ENCODE measurements at places on chromosomes 12 and 14. TPM values are rescaled to one million over a fixed set of nuclear protein-coding genes. Genes with fewer than 3 reads are reported as not detected.

GRCh38 chr14:89366864-89367778 lies 49.9 kb downstream of the FOXN3 start:
- no peak for DNase-seq

DNA sequence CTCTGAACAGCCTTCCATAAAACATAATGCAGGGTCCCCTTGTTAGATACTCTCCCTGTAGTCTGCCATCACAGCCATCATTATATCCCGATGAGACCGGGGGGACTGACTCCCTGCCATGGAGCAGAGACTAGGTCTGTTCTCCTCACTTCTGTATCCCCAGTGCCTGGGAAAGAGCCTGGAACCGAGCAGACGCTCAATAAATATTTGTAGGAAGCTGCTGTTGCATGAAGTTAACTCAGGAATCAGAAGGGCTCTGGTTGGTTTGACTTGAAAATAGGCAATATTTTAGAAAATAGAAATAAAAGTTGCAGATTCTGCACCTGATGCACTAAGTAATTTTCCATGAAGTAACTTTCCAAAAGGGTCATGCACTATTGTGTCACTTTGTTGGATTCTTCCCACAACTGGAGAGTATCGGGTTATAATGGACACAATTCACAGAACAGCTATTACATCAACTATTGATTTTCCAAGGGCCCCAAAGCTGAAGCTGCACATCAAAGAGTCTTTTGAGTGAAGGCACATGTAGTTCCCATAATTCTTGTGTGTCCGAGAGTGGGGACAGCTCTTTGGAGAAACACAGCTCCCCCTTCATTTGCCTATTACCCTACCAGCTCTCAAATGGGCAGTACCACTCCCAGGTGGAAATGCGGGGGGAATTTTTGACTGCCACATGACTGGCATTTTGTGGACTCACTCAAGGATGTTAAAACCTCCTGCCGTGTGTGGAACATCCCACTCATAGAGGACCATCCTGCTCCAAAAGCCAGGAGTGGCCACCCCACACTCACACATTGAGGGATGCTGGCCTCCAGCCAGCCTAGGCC lies 18.8 kb downstream of the CLMN start:
- DNase-seq, result no peak

DNA sequence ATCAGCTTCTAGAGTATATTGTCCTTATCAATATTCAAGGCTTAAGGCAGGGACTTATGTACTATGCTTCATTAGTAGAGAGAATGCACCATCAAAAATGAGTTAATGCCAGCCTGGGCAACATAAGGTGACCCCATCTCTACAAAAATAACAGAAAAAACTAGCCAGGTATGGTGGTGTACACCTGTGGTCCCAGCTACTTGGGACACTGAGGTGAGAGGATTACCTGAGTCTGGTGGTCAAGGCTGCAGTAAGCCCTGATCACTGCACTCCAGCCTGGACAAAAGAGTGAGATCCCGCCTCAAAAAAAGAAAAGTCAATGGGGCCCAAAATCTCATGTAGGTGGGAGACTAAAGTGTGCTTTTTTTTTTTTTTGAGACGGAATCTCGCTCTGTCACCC lies 8.8 kb downstream of the PPP4R3A start:
- no peak for DNase-seq

DNA sequence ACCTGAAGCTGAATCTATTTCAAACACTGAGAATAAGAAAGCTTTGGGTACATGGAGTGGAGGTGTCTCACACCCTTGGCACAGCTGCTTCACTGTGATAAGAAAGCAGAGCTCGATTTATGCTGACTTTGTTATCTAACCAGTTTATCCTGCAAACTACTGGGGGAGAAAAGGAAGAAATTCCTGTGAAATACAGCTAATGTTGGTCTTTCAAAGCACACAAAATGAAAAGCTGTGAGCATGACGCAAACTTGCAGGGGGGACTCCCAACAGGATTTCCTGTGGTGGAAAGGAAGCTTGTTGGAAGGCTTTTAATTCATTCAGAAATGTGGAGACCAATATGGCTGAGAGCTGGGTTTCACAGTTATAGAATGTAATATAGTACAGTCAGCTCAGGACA lies 53.4 kb downstream of the SRGAP1 start:
- DNase-seq, result no peak

DNA sequence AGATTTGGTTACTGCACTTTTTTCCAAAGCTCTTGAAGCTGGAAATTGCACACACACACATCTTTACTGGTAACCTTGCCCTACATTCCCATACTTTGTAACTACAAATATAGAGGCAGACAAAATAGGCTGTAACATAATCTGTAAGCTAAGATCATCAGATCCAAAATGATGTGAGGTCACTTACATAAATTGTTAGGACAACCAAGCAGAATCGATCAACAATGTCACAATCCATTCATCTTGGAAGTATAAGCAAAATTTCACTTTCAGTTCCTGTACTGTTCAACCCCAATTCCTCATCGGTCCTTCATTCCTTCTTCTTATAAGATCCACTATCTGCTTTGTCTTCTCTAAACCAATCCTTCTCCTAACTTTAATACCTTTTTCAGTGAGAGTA lies 72.6 kb downstream of the EPS8 start:
- no peak for DNase-seq

DNA sequence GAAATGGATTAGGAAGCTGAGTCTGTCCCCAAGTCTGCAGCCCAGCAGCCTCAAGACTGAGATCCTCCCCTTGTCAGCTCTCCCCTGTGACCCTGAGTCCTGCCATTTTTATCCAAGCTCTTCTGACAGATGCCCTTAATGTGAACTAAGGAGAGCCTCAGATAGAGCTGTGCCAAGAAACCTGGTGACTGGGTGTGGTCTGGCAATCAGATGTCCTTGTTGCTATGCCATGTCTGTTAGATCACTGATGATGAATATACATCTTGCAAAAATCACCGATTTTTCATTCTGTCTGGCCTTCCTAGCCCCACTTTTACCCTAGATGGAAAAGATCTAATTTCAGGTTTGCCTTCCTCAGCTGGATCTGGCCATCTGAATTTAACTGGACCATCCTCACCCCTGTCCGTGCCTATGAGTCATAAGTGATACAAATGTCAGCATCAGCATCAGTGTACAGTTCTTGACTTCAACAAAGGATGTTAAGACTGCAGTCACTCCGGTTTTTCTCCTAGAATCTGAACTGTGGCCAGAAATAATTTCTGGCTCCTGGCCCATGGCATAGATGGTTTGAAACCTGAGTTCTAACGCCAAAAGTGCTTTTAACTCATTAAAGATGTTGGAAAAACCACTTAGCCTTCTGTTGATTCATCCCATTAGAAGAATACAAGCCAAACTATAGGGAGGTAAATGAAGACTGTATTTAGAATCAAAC lies 61.2 kb upstream of the GRIP1 start:
- no peak for DNase-seq

- DNase-seq, result no peak
Measured at GRCh38 chr12:132690112-132690511, 2.7 kb downstream of the PXMP2 start.

- no peak for DNase-seq
Measured at GRCh38 chr14:94122438-94122837, 7.0 kb downstream of the IFI27L2 start.

DNA sequence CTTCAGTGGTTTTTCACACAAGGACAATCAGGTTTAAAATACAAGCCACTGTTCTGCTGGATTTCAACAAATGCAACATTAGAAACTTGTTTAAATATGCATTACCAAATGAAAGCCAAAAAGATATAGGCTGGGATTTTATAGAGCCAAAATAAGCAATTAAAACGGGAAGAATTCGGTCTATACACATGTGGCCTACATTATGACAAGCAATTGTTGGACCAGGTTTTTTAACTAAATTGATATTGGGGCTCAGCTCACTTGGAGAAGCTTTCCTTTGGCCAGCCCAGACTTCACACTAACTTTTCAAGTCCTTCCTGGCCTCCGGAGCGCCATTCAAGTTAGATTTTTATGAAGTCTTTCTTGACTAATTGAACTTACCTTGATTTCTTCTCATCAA lies 16.9 kb upstream of the PDE3A start:
- DNase-seq, result no peak

DNA sequence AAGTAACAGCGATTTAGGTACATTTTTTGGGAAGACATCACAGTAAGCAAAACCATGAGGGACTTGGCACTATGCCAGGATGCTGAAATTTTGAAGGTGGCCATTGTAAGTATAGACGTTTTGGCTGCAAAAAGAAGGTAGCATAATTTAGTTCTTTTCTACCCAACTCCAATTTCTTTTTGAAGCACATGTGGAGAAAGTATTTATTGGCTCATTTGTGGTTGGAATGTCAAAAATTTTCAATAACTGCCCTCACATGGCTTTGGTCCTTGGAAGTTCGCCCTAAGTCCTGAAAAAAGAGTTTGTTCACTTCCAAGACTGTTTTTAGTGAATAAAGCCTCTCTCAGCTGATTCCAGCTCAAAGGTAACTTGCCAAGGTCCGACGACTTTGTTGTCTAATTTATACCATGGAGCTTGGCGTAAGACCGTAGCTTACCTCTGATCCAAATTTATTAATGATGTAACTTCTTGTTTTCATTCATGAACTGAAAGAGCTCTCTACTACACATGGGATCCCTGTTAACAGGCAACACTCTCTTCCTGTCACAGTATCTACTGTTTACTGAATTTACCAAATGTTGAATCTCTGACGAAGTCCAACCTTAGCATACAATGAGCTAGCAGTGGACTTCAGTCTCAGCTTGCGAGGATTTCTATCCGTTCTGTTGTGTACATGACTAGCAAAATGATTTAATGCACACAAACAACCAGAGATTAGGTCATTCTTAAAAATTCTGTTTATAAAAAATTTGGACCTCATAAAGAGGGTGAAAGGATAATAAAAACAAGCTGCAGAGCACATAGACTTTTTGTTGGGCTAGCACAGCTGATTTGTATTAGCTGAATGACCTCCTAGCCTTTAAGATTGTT lies 49.0 kb downstream of the MSRB3 start:
- no peak for DNase-seq

DNA sequence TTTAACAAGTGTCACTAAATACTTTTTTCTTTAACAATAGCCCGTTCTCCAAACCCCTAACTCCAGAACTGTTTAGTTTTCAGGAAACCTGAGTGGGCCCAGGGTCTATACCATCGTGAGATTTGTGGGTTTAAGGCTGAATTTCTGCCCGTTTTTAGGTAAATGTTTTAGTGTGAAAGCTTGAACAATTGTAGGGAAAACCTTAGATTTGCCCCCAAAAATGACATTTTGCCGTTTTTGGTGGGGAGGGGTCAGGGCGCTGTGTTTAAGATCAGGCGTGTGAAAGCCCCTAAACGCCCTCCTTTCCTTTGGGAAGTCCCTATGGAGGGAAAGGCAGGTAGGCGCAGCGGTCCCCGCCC lies 320 bp upstream of the PRPF39 start:
- DNase-seq, result no peak

DNA sequence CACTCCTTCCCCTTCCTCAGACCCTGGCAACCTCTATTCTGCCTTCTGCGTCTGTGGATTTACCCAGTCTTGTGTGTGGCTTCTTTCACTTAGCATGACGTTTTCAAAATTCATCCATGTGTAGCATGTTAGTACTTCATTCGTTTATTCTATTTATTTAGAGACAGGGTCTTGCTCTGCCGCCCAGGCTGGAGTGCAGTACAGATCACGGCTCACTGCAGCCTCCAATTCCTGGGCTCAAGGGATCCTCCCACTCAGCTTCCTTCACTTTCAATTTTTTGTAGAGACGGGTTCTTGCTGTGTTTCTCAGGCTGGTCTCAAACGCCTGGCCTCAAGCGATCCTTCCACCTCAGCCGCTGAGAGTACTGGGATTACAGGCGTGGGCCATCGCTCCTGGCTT lies 37.0 kb downstream of the B4GALNT3 start:
- DNase-seq, result no peak

DNA sequence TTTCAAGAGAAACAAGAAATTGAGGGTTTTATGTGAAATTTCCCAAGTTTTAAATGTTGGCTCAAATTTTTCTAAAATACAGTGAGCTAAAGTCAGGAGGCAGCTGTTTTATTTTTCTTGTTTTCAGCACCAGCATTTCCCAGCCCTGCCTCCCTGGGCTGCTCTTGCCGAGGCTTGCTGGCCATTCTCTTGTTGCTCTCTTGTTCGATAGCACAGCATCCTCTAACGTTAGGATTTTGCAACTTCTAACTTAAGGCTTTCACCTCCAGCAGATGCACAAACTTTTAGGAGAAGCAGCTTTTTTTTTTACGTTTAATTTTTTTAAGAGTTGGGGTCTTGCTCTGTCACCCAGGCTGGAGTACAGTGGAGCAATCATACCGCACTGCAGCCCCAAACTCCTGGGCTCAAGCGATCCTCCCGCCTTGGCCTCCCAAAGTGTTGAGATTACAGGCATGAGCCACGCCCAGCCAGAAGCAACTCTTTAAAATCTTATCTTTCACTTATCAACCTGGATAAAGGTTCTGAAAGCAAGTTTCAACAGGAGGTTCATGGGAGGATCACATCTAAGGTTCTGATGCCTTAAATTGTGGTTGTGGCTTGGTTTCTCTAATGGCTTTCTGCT lies 40.2 kb downstream of the B4GALNT3 start:
- no peak for DNase-seq

GRCh38 chr14:95265106-95266094 lies 54.3 kb downstream of the CLMN start:
- no peak for DNase-seq

- DNase-seq, result no peak
Measured at GRCh38 chr12:50598321-50598862, 93.6 kb downstream of the DIP2B start.

GRCh38 chr14:73792481-73792880 lies 59.1 kb upstream of the PTGR2 start:
- DNase-seq, result no peak

GRCh38 chr14:104431351-104431928 lies 148.1 kb upstream of the C14orf180 start:
- no peak for DNase-seq

- DNase-seq, result no peak
Measured at GRCh38 chr12:6444031-6444430, 724 bp upstream of the CD27 start.

- no peak for DNase-seq
Measured at GRCh38 chr12:6592087-6592486, 15.1 kb downstream of the CHD4 start.

Gene SERPINA5
- total RNA-seq, result not detected

Gene GPR137C
- total RNA-seq, result 19.5 TPM

Gene GSC
- total RNA-seq, result not detected

Gene KLHDC1
- 0.98 TPM for total RNA-seq

Gene SLC38A4
- total RNA-seq, result 0.98 TPM

Gene B4GALNT3
- 3.3 TPM for total RNA-seq

Gene PTHLH
- total RNA-seq, result 1.1 TPM

Gene EML5
- 2.1 TPM for total RNA-seq

Gene VDR
- total RNA-seq, result not detected

Gene TAC3
- 0.74 TPM for total RNA-seq

Gene TAS2R30
- 5.1 TPM for total RNA-seq

Gene L3HYPDH
- 6.8 TPM for total RNA-seq

Gene GPR84
- total RNA-seq, result not detected

Gene SYT1
- 155 TPM for total RNA-seq

Gene ACTN1
- total RNA-seq, result 48.1 TPM
